Activated naive CD8-positive, alpha-beta T cell treated with anti-CD3 and anti-CD28 coated beads for 36 hours (primary cell): ENCODE measurements at places on chromosomes 4 and X. TPM values are rescaled to one million over a fixed set of nuclear protein-coding genes. Genes with fewer than 3 reads are reported as not detected.

DCAF4L1 gene
- total RNA-seq, result 0.26 TPM

SLITRK4 gene
- total RNA-seq, result not detected

PNMA5 gene
- not detected for total RNA-seq

BEND2 gene
- not detected for total RNA-seq

TMEM255A gene
- not detected for total RNA-seq

SYNPO2 gene
- 0.33 TPM for total RNA-seq

HPGDS gene
- total RNA-seq, result not detected

OTUD6A gene
- not detected for total RNA-seq

TMEM35A gene
- not detected for total RNA-seq

IL9R gene
- total RNA-seq, result 1.4 TPM

TAF9B gene
- 19.6 TPM for total RNA-seq

- H3K4me1 ChIP-seq, result peaks cover 20% of the 10 kb centered on the region
- no peak overlapping the region for H3K4me3 ChIP-seq
- H3K27me3 ChIP-seq, result peaks cover 32% of the 10 kb centered on the region
- DNase-seq, result no peak
These were observed 55.9 kb upstream of the KDR start for GRCh38 chr4:55181010-55182005.

GRCh38 chr4:33746979-33747378 is 2497.3 kb downstream of the ARAP2 start:
- no peak overlapping the region for H3K27ac ChIP-seq
- no peaks in the 10 kb centered on the region for H3K27me3 ChIP-seq

DNA sequence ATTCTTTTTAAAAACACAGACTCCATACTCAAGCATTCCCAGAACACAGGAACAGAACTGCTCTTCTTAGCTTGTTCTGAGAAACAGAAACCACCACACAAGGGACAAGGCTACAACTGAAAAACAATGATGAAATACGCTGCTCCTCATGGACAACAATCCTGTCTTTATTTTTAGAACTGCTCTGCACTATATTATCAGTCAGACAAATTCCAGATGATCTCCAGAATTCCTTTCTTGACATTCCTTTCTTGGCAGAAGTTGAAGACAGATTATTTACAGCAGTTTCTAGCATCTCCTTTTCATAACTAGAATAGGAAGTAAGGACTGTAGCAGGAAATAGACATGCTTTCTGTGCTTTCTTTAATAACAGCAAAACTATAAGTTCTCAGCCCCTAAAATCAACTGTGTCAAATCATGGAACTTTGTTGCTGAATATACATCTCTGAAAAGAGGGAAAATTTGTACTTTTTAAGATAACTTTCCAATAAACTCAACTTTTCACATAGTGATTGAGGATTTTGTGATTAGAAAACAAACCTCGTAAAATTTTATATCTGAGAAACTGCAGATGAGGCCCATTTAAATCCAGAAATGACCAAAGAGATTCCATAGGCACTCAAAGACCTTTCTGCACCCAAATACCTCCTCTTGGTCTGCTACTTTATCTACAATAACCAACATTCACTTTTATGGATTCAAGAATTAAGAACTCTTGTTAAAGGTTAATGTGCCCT is 35.9 kb downstream of the ANTXR2 start:
- no peaks in the 10 kb centered on the region for H3K27me3 ChIP-seq
- H3K27ac ChIP-seq, result peak overlapping the region; percentile 70
- H3K36me3 ChIP-seq, result peaks cover 2% of the 10 kb centered on the region
- peaks cover 8% of the 10 kb centered on the region for H3K4me1 ChIP-seq
- no peak overlapping the region for H3K4me3 ChIP-seq

DNA sequence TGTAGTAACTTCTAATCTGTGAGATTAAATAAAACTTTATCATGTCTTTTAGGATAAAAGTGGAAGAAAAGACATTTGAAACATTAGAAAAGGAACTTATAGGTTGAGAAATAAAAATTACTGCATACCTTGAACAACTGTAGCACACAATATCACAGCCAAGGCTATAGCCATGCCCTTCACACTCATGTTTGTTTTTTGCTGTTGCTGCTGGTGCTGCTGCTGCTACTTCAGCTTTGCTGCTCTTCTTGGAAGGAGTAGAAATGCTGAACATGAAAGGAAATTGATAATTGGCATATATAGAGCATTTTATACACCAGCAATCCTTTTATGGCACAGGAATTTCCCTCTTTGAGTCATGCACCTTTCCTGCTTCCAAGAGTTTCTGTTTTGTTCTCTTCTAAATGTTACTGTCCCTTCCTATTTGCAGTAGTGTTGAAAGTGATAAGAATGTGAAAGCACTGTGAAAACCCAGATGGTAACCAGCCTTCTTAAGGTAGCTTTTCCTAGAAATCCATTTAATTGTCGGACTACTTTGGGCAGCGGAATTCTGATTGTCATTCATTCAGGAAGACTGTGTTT is at the start of gene CXCL11:
CXCL11 (minus strand) TSS at position 272 of the 582 bp plus-strand sequence; CDS start at position 189, 83 bp downstream.
- no peak for DNase-seq
- H3K4me3 ChIP-seq, result no peak within 1 kb of the TSS
- H3K36me3 ChIP-seq, result no peaks in the 10 kb centered on the region

DNA sequence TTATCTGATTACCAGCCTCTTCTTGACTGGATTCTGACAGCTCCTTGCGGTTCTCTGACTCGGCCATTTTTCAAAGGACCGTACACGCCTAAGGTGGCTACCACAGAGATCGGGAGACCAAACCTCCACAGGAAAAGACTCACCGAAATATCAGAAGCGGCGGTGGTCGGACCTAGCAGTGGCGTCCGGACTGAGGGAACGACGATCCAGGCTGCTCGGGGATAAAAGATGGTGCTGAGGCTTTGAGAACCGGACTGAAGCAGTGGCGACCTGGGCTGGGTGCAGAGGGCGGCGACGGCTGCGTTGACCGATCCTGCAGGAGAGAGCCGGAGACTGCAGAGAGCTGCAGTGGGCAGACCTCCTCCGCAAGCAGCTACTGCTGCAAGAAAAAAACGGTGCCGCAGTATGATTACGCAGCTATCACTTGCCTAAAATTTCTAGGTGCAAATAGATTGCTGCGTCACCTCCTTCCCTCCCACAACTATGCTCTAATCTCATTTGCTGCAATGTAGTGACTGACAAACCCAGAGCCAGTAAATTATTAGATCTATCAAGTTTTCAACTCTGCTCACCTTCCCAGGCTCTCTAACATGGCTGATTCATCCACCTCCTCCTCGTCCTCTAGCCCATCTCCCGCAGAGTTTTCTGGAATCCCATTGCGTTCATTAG is at the start of gene NAP1L2:
NAP1L2 (minus strand) TSS at position 426 of the 669 bp plus-strand sequence; CDS start at position 67, 359 bp downstream.
- peaks cover 4% of the 10 kb centered on the region for H3K36me3 ChIP-seq
- peak within 1 kb of the TSS; percentile 90 for H3K4me3 ChIP-seq
- H3K4me1 ChIP-seq, result peaks cover 9% of the 10 kb centered on the region
- H3K27ac ChIP-seq, result peak within 1 kb of the TSS; percentile 84

DNA sequence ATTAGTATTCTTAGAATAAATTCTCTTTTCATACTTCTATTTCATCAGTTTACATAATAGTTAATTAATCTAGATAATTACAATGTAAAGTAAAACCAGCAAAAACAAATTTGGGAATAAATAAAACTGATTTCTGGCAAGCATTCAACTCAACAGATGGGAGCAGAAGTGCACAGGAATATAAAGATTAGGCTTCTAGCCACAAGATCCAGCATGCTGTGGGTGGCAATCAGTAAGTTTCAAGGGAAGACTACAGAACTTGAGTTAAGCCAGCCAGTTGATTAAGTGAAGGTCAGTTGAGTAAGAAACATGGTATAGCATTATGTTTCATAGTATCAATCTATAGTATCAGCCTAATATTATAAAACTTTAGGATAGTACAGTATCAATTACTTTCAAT is 324.2 kb upstream of the AADAT start:
- no peaks in the 10 kb centered on the region for H3K4me1 ChIP-seq
- no peak overlapping the region for H3K4me3 ChIP-seq
- no peak for DNase-seq
- no peaks in the 10 kb centered on the region for H3K27me3 ChIP-seq
- H3K36me3 ChIP-seq, result no peaks in the 10 kb centered on the region
- no peak overlapping the region for H3K27ac ChIP-seq

GRCh38 chrX:112025753-112026152 is 56.8 kb downstream of the TRPC5 start:
- no peaks in the 10 kb centered on the region for H3K27me3 ChIP-seq
- H3K27ac ChIP-seq, result no peak overlapping the region
- no peak overlapping the region for H3K4me3 ChIP-seq
- no peaks in the 10 kb centered on the region for H3K36me3 ChIP-seq
- H3K4me1 ChIP-seq, result no peaks in the 10 kb centered on the region

- no peaks in the 10 kb centered on the region for H3K27me3 ChIP-seq
- peak overlapping the region; percentile 69 for H3K4me3 ChIP-seq
- H3K27ac ChIP-seq, result peak overlapping the region; percentile 92
- peaks cover 6% of the 10 kb centered on the region for H3K36me3 ChIP-seq
- DNase-seq, result peak; percentile 72
These were observed 22.6 kb upstream of the CD38 start for GRCh38 chr4:15755321-15756155.

- H3K36me3 ChIP-seq, result peaks cover 2% of the 10 kb centered on the region
- H3K4me1 ChIP-seq, result peaks cover 19% of the 10 kb centered on the region
- no peaks in the 10 kb centered on the region for H3K27me3 ChIP-seq
- no peak overlapping the region for H3K4me3 ChIP-seq
- H3K27ac ChIP-seq, result no peak overlapping the region
These were observed 4.2 kb downstream of the MID2 start for GRCh38 chrX:107829878-107830277.

- peak; percentile 36 for DNase-seq
- H3K4me3 ChIP-seq, result no peak overlapping the region
- peaks cover 9% of the 10 kb centered on the region for H3K4me1 ChIP-seq
These were observed 24.4 kb upstream of the PDE6B start for GRCh38 chr4:600850-601515.

DNA sequence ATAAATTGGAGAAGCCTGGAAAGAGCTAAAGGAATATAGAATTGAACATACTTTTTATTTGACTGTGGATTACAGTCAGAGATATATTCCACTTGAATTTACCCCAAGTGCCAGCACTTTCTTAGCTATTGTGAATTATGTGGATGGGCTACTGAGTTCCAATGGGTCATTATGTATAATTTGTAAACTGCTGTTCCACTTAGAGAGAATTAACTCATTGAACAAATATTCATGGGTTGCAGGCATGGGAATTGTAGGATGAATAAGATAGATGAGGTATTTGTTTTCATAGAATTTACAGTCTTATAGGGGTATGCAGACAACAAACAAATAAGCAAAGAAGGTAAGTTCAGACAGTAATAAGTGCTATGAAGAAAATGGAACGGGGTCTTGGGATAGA is 195.7 kb downstream of the SHROOM3 start:
- no peaks in the 10 kb centered on the region for H3K4me1 ChIP-seq
- H3K4me3 ChIP-seq, result no peak overlapping the region
- H3K36me3 ChIP-seq, result no peaks in the 10 kb centered on the region
- DNase-seq, result no peak

DNA sequence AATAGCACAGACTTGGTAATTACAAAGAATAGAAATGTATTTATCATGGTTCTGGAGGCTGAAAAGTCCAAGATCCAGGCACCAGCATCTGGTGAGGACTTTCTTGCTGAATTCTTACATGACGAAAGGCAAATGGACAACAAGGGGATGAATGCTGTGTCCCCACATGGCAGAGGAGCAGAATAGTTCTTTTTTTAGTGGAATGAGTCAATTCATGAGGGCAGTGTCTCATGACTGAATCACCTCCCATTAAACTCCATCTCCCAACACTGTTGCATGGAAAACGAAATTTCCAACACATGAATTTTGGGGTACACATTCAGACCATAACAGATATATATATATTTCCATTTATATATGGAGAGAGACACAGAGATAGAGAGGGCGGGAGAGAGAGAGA is 628.3 kb downstream of the TRIML1 start:
- H3K4me1 ChIP-seq, result no peaks in the 10 kb centered on the region
- no peaks in the 10 kb centered on the region for H3K27me3 ChIP-seq
- no peaks in the 10 kb centered on the region for H3K36me3 ChIP-seq
- H3K27ac ChIP-seq, result no peak overlapping the region

- no peaks in the 10 kb centered on the region for H3K27me3 ChIP-seq
- no peak overlapping the region for H3K27ac ChIP-seq
- no peaks in the 10 kb centered on the region for H3K4me1 ChIP-seq
- no peak for DNase-seq
- H3K4me3 ChIP-seq, result no peak overlapping the region
- no peaks in the 10 kb centered on the region for H3K36me3 ChIP-seq
These were observed 285.0 kb downstream of the CHIC1 start for GRCh38 chrX:73847991-73848390.

- DNase-seq, result no peak
- H3K4me1 ChIP-seq, result no peaks in the 10 kb centered on the region
- no peaks in the 10 kb centered on the region for H3K36me3 ChIP-seq
- no peak overlapping the region for H3K27ac ChIP-seq
These were observed 21.3 kb downstream of the ARHGAP24 start for GRCh38 chr4:85496126-85496849.

DNA sequence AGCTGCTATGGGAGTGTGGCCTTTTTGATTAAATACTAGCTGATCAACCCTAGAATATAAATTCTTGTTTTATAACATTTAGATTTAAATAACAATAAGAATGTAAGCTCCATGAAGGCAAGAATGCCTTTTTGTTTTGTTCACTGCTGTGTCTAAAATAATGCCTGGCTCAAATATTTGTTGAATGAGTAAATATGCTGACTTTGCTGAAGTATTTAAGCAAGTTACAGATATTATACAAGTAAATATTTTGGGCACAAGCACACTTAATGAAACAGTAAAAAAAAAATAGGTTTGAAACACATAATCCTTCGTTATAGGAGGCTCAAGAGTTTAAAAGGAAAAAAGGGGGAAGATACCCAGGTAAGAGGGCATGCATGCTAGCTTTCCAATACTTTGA is 24.1 kb downstream of the FABP2 start:
- peaks cover 42% of the 10 kb centered on the region for H3K36me3 ChIP-seq
- H3K4me1 ChIP-seq, result peaks cover 27% of the 10 kb centered on the region
- H3K27me3 ChIP-seq, result no peaks in the 10 kb centered on the region

DNA sequence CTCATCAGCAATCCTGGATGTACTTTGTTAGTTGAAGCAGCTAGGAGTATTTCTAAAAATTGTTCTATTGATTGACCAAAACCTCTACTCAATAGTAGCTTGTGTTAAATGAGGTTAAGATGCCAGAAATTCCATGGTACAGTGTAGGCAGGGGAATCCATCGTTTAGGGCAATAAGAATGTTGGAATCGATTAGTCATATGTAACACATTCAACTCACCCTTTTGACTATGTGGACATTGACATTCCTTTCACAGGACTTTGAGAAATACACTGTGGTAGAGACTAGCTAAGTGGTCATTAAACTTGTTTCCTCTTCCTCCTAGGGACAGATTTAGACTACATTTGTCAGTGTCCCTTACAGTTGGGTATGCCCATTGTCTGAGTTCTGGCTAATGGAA is 40.2 kb downstream of the KDM5C start:
- no peaks in the 10 kb centered on the region for H3K27me3 ChIP-seq
- peaks cover 14% of the 10 kb centered on the region for H3K4me1 ChIP-seq
- no peak overlapping the region for H3K4me3 ChIP-seq
- H3K27ac ChIP-seq, result no peak overlapping the region

- H3K4me1 ChIP-seq, result peaks cover 4% of the 10 kb centered on the region
- H3K27ac ChIP-seq, result peak overlapping the region; percentile 87
- DNase-seq, result peak; percentile 69
- no peaks in the 10 kb centered on the region for H3K27me3 ChIP-seq
- H3K4me3 ChIP-seq, result peak overlapping the region; percentile 87
These were observed 478 bp upstream of the PLXNA3 start for GRCh38 chrX:154457491-154458115.
